ENCODE measurements at places on chromosomes 2 and 18. TPM values are rescaled to one million over a fixed set of nuclear protein-coding genes. Genes with fewer than 3 reads are reported as not detected.

- no peak for DNase-seq
- H3K4me3 ChIP-seq = peak overlapping the region; percentile 90
- no peaks in the 10 kb centered on the region for H3K27me3 ChIP-seq
Measured at GRCh38 chr18:44682201-44682870, 1.6 kb downstream of the SETBP1 start.

DNA sequence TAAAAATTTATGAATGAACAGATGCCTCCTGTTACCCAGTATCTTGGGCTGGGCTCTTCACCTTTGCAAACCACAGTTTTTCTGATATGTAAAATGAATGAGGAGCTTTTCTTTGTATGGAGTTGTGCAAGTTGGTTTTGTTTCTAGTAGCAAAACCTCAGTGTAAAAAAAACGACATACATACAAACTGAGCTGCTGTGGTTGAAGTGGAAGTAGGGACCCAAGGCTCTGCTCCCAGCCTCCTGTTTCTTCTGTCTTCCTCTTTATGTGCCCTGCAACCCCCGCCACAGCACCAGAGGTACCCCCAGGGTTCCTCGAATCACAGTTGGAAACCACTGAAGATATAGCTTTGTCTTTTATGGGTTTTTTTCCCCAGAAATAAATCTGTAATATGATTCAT is 118.1 kb downstream of the MYO1B start:
- peaks cover 95% of the 10 kb centered on the region for H3K36me3 ChIP-seq
- H3K4me1 ChIP-seq = peaks cover 6% of the 10 kb centered on the region
- H3K27ac ChIP-seq = no peak overlapping the region
- DNase-seq = no peak
- no peak overlapping the region for H3K4me3 ChIP-seq

GRCh38 chr2:86135653-86136052 is 29.6 kb downstream of the PTCD3 start:
- no peaks in the 10 kb centered on the region for H3K27me3 ChIP-seq
- peaks cover 97% of the 10 kb centered on the region for H3K36me3 ChIP-seq
- H3K4me1 ChIP-seq = no peaks in the 10 kb centered on the region
- DNase-seq = no peak
- H3K27ac ChIP-seq = no peak overlapping the region
- H3K4me3 ChIP-seq = no peak overlapping the region

The MSTN gene
- total RNA-seq = not detected

DNA sequence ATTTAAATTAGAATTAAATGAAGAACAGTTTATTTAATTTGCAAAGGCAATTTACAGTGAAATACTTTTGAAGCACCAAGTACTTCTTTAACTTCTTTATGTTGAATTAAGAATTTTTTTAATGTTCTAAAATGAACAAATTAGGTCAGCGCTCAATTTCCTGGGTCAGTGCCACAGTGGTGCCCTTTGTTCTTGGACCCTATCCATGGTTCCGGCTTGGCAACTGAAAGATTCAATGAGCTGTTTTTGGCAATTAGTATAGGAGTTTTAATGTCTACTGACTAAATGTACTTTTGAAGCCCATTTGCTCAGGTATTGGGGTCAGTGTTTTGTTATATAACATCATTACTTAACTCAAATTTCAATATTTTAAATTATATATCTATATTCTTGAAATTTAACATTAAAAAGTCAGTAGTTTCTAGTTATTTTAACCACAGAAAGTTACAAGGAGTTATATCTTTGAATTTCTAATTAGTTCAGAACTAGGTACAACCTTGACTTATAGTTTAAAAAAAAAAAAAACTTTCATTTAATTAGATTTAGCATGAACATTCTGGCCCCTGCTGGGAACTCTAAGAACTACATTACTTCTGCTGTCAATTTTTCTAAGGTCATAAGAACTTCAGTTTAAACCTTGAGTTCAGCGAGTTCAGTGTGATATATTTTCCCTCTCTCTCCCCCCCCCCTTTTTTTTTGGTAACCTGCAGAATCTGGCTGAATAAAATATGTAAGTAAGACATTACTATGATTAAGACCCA is 7.6 kb upstream of the MSTN start:
- no peak overlapping the region for H3K4me3 ChIP-seq
- H3K27ac ChIP-seq = no peak overlapping the region
- no peaks in the 10 kb centered on the region for H3K36me3 ChIP-seq
- no peaks in the 10 kb centered on the region for H3K27me3 ChIP-seq

- H3K4me3 ChIP-seq = no peak overlapping the region
- H3K27me3 ChIP-seq = peaks cover 27% of the 10 kb centered on the region
- no peak overlapping the region for H3K27ac ChIP-seq
- H3K36me3 ChIP-seq = no peaks in the 10 kb centered on the region
- no peak for DNase-seq
Measured at GRCh38 chr2:37632310-37632709, 39.1 kb downstream of the CDC42EP3 start.

The ONECUT2 gene
- total RNA-seq = 1.9 TPM

GRCh38 chr2:229096409-229097066 is 174.5 kb downstream of the PID1 start:
- no peaks in the 10 kb centered on the region for H3K4me1 ChIP-seq
- H3K36me3 ChIP-seq = no peaks in the 10 kb centered on the region
- no peak overlapping the region for H3K27ac ChIP-seq
- H3K4me3 ChIP-seq = no peak overlapping the region

- no peaks in the 10 kb centered on the region for H3K4me1 ChIP-seq
- peak; percentile 73 for DNase-seq
Measured at GRCh38 chr2:100292022-100292580, 30.2 kb downstream of the LONRF2 start.

DNA sequence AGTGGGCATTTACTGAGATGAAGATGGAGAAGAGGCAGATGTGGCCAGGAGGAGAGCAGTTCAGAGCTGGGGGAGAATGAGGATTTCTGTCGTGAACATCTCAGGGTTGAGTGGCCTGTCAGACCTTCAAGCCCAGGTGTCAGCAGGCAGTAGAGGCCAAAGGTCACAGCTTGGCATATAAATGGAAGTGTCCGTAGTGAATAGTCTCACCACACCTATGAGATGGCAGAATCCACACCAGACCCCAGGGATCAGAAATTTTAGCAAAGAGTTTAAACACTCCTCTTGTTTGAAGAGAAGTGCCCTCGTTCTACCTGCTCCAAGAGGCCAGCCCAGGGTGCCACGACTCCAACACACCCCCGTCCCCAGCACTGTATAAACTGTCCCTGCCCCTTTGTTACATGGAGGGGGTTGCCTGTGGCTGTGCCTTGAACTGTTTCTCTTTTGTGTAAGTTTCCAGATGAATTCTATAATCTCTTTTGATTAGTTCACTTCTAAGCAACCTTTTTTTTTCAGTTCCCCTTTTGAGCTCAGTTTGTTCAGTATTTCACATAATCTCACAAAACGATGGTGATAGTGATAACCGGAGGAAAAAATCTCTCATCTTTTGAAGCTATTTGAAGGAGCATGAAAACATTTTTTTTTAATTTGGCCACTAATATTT is 69.0 kb upstream of the TTC39C start:
- DNase-seq = no peak
- no peak overlapping the region for H3K27ac ChIP-seq
- H3K36me3 ChIP-seq = no peaks in the 10 kb centered on the region
- no peak overlapping the region for H3K4me3 ChIP-seq

DNA sequence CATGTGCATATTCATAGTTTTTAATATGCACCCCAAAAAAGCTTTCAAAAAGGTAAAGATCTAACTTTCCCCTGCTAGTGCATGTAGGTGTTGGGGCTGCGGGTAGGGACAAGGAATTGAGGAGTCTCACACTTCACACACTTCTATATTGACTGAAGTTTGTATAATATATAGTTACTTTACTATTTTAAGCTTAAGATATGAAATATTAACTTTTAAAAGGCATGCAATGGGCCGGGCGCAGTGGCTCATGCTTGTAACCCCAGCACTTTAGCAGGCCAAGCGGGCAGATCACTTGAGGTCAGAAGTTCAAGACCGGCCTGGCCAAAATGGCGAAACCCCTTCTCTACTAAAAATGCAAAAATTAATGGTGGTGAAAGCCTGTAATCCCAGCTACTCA is 109.1 kb upstream of the SH3BP4 start:
- no peak overlapping the region for H3K27ac ChIP-seq
- H3K4me1 ChIP-seq = no peaks in the 10 kb centered on the region
- no peak overlapping the region for H3K4me3 ChIP-seq
- H3K27me3 ChIP-seq = no peaks in the 10 kb centered on the region
- no peaks in the 10 kb centered on the region for H3K36me3 ChIP-seq

The LOXHD1 gene
- total RNA-seq = 2.1 TPM

DNA sequence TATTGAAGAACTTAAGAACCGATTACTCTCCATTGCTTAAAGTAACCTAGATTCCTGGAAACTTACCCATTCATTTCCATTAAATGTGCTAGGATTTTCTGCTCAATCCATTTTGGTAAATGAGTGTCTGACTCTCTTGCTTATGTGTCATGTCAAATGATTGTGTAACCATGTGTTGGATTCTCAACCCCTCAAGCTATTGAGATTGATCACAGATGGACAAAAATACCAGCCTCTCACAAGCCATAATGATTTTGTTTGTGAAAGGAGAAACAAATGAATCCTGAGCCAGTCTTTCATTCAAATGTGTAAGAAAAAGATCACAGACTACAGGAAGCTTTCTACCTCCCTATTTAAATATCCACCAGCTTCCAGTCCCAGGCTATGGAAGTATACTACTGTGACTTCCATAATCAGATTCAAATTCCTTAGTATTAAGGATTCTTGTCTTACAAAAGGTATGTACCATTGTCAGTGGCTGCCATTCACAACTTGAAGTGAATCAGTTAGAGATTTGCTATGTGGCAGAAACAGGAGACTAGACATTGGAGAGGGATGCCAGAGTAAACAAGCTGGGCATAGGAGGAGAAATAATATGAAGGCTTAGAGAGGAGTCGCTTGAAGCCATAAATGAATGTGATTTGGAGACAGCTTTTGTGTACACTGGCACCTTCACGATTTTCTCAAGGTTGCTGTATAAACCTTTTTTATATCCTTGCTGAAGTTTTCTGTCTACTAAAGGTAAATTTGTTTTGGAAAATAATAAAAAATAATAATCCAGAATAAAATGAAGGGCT is 498.5 kb upstream of the SETBP1 start:
- no peaks in the 10 kb centered on the region for H3K36me3 ChIP-seq
- H3K4me3 ChIP-seq = no peak overlapping the region
- no peak overlapping the region for H3K27ac ChIP-seq
- H3K4me1 ChIP-seq = peaks cover 10% of the 10 kb centered on the region

DNA sequence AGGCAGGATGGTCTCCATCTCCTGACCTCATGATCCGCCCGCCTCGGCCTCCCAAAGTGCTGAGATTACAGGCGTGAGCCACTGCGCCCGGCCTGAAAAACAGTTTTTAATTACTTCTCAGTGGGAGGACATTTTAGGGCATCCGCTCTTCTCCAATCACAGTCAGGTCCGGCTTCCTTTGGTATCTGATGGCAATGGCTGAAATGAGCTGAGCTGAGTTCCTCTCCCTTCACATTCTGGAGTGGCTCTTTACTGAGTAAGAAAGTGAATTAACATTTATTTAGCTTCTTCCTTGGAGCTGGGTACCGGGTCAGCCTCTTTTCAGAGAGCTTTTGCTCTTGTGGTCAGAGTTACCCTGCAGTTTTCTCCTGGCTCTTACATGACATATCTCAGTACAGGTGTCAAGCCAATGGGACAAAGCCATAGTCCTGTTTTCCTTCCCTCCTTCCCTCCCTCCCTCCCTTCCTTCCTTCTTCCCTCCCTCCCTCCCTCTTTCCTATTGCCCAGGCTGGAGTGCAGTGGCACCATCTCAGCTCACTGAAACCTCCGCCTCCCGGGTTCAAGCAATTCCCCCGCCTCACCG is 1.1 kb upstream of the TTC27 start:
- peak overlapping the region; percentile 93 for H3K4me3 ChIP-seq
- peak; percentile 63 for DNase-seq
- no peaks in the 10 kb centered on the region for H3K4me1 ChIP-seq
- H3K36me3 ChIP-seq = peaks cover 9% of the 10 kb centered on the region
- no peaks in the 10 kb centered on the region for H3K27me3 ChIP-seq
